ENCODE measurements at places on chromosomes 16 and 17. TPM values are rescaled to one million over a fixed set of nuclear protein-coding genes. Genes with fewer than 3 reads are reported as not detected.

Gene RIPOR1
- total RNA-seq: 23.4 TPM

Gene CDRT15
- not detected for total RNA-seq

Gene WNT9B
- not detected for total RNA-seq

Gene TBC1D3K
- not detected for total RNA-seq

Gene NHLRC4
- 0.25 TPM for total RNA-seq

Gene ABCC3
- total RNA-seq: not detected

Gene ZG16B
- total RNA-seq: not detected

Gene FGF11
- 1.7 TPM for total RNA-seq

Gene KRTAP3-2
- total RNA-seq: not detected

Gene SRCAP
- 85.6 TPM for total RNA-seq

Gene SPATA32
- total RNA-seq: 0.22 TPM

Gene MVD
- 124 TPM for total RNA-seq

Gene MPP2
- total RNA-seq: 9.6 TPM

Gene AOC3
- total RNA-seq: 0.61 TPM

Gene TBC1D26
- 0.42 TPM for total RNA-seq

Gene NT5M
- total RNA-seq: 2.4 TPM

Gene KRTAP2-1
- total RNA-seq: not detected

Gene TTLL6
- total RNA-seq: not detected

Gene CXCL16
- total RNA-seq: 41.5 TPM

Gene TMEM235
- total RNA-seq: not detected

Gene SMIM22
- total RNA-seq: not detected

Gene SEZ6
- not detected for total RNA-seq

Gene GRAPL
- total RNA-seq: 18.7 TPM

Gene GEMIN4
- 19.1 TPM for total RNA-seq

Gene PGAP3
- 20.9 TPM for total RNA-seq

Gene DDX52
- total RNA-seq: 33.6 TPM

Gene GNG13
- not detected for total RNA-seq

Gene NPW
- not detected for total RNA-seq

Gene CLEC18A
- 0.53 TPM for total RNA-seq

Gene ITGA3
- total RNA-seq: 2.0 TPM

Gene KRT39
- total RNA-seq: not detected

Gene SLFN5
- total RNA-seq: 47.0 TPM

Gene SOX15
- not detected for total RNA-seq

Gene KCNH4
- total RNA-seq: 0.42 TPM

Gene DUS1L
- total RNA-seq: 159 TPM

Gene NUDT21
- 99.1 TPM for total RNA-seq

Gene ATXN7L3
- total RNA-seq: 85.5 TPM

Gene MTMR4
- 27.7 TPM for total RNA-seq

Gene TPSG1
- not detected for total RNA-seq

Gene HOXB3
- total RNA-seq: 2.3 TPM

Gene RNF157
- 22.3 TPM for total RNA-seq
